ENCODE measurements at places on chromosomes 16 and 17.

DNA sequence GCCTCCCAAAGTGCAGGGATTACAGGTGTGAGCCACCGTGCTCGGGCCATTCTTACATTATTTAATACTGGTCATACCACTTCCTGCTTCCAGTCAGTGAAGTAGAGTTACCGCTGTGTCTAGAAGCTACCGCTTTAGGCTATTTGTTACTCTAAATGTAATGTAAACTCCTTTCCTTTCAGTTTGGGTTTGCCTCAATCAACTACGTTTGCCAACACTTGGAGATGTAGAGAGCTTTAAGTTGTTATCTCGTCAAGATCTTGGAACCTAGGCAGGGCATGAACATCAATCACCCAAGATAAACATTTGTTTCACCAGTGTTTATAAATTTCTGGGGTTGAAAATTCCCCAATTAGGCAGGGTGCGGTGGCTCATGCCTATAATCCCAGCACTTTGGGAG is 275.9 kb downstream of the STX8 start:
- DNase-seq = no peak

- DNase-seq = no peak
These were observed 84.4 kb downstream of the VMP1 start for GRCh38 chr17:59791603-59792457.

DNA sequence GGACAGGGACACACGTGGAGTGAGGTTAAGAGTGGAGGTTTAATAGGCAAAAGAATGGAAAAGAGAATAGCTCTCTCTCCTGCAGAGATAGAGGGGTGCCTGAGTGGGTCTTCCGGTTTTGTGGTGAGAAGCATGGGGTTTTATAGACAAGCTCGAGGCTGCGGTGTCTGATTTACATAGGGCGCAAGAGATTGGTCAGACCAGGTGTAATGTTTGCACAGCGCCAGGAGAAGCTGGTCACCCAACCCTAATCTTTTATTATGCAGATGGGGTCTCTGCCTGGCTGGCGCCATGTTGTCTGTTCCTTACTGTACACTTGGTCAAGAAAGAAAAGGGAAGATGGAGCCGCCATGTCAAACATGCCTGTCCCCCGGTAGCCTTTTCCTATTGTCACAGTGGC is 44.5 kb upstream of the MLYCD start:
- no peak for DNase-seq

- no peak for DNase-seq
These were observed 1.6 kb upstream of the KCNJ12 start for GRCh38 chr17:21374441-21375161.

GRCh38 chr16:51549836-51550235 is 398.8 kb upstream of the SALL1 start:
- no peak for DNase-seq
